ENCODE measurements at places on chromosomes 6 and 20.

DNA sequence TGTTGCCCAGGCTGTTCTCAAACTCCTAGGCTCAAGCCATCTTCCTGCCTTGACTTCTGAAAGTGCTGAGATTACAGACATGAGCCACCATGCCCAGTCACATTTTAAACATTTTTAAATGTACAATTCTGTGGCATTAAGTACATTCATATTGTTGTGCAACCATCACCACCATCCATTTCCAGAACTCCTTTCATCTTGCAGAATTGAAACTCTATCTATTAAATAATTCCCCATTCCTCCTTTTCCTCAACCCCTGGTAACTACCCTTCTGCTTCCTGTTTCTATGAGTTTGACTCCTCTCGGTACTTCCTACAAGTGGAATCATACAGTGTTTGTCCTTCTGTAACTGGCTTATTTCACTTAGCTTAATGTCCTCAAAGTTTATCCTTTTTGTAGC lies 103.8 kb upstream of the NAA20 start:
- no peak for DNase-seq

DNA sequence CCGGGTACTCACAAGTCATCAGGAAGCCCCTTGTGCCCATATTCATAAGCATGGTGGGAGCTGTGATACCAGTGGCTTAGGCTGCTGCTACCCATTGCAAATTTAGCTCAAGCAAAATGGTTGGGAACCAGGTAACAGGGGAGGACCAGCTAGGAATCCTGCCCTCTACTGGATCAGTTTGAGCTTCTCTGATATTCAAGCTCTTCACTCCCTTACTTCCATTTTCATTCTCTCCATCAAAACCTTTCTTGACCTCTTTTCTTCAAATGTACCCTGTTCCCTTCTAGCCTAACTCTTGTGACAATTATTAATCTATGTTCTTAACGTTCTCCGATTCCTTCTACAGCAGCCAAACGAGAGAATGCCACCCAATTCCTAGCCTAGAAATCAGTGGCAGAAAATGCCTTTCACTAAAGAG lies 9.7 kb downstream of the NOL7 start:
- no peak for DNase-seq

- no peak for DNase-seq
Measured at GRCh38 chr6:125082908-125083683, 70.5 kb upstream of the TPD52L1 start.

GRCh38 chr6:1587977-1588376 lies 21.7 kb upstream of the FOXC1 start:
- DNase-seq: no peak

- DNase-seq: no peak
Measured at GRCh38 chr6:133251688-133252087, 10.5 kb downstream of the EYA4 start.

- peak; percentile 61 for DNase-seq
Measured at GRCh38 chr20:57573242-57573641, 12.3 kb downstream of the PCK1 start.

- DNase-seq: no peak
Measured at GRCh38 chr6:170192905-170193304, 98.0 kb downstream of the DLL1 start.

GRCh38 chr20:44810391-44811149 lies at the start of gene RIMS4:
Gene RIMS4 (minus strand): TSS chr20:44810546. CDS start chr20:44810271, 275 bp downstream.
- no peak for DNase-seq

GRCh38 chr20:5829241-5829809 lies 79.1 kb downstream of the SHLD1 start:
- no peak for DNase-seq

DNA sequence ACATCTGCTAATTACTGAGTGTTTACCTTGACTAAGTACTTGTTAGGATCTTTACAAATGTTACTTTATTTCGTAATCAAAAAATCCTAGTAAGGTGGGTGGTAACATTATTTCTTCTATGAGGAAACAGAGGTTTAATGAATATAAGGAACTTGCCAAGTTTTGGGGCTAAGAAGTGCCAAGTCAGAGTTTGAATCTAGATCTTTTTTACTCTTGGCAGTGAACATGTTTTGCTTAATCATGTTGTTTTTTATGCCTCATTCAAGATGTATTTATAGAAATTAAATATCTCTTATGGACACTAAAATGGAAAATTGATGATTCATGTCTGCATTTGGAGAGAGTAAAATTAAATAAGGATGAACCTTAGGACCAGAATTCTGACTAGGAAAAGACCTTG lies 393.7 kb downstream of the UTRN start:
- no peak for DNase-seq

GRCh38 chr20:41373931-41374920 lies 7.6 kb upstream of the EMILIN3 start:
- DNase-seq: no peak

DNA sequence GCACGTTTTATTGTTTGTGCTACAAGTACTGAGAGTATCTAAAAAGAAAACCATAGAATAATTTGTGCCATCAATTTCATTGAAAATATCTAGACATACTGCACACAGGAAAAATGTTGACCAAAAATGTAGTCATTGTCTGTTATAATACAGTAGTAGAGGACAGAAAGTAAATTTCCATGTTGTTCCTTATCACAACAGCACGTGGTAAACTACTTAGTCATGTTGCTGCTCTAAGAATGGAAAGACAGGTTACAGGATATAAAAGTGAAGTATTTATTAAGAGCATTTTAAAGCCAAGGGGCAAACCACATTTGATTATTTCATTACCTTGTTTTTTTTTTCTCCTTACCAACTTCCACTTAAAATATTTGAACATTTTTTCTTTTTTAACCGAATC lies 89.0 kb upstream of the CEP85L start:
- DNase-seq: no peak

- DNase-seq: no peak
Measured at GRCh38 chr6:161618831-161619454, 345.1 kb upstream of the AGPAT4 start.

DNA sequence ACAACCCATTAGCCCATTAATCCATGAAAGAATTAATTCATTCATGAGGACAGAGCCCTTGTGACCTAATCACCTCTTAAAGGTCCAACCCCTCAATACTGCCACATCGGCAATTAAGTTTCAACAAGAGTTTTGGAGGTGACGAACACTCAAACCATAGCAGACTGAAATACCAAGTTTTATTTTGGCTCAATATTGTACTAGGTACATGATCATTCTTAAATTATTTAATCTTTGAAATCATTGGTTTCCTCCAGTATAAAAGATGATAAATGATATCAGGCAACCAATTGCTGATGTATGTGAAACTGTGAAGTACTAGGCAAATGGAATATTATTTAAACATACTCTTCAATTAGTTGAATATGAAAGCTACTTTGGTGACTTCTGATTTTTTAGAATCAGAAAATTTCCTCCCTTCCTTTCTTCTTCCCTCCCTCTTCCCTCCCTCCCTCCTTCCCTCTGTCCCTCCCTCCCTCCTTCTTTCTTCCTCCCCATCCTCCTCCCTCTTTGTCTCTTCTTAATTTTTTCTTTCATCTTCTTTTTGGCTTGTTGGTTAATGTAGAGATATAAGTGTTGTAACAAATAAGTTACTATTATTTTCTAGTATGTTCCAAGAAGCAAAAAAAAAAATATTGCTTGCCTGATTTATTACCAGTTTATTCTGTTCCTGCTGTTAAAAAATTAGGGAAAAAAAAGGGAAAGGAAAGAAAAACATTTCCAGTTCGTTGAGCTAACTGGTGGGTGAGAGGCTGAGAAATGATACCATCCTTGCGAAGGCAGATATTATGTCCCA lies 233.9 kb upstream of the ZNF217 start:
- no peak for DNase-seq

- DNase-seq: no peak
Measured at GRCh38 chr6:26202811-26203583, 115.8 kb downstream of the HFE start.

- DNase-seq: peak; percentile 94
Measured at GRCh38 chr6:1604158-1605003, 5.3 kb upstream of the FOXC1 start.

DNA sequence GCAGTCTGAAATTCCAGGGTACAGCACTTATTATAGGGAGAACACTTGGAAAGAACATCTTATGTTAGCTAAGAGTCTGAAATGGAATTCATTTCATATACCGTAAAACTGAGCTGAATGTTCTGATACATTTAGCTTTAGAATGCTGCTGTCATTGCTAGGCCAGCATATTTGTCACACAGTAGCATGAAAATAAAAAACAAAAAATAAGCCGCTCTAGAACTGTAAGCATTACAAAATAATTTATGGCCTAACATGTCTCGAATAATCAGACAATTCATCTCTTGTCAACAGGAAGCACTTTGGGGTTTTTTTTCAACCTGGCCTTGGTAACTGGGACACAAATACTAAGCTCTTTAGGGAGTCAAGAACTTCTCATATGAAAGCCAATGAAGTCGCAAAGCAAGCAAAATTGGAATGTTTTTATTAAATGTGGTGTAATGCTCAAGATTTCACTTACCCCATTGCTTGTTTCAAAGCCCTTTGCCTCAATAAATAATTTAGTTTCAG lies 115.7 kb downstream of the PHACTR1 start:
- DNase-seq: no peak

DNA sequence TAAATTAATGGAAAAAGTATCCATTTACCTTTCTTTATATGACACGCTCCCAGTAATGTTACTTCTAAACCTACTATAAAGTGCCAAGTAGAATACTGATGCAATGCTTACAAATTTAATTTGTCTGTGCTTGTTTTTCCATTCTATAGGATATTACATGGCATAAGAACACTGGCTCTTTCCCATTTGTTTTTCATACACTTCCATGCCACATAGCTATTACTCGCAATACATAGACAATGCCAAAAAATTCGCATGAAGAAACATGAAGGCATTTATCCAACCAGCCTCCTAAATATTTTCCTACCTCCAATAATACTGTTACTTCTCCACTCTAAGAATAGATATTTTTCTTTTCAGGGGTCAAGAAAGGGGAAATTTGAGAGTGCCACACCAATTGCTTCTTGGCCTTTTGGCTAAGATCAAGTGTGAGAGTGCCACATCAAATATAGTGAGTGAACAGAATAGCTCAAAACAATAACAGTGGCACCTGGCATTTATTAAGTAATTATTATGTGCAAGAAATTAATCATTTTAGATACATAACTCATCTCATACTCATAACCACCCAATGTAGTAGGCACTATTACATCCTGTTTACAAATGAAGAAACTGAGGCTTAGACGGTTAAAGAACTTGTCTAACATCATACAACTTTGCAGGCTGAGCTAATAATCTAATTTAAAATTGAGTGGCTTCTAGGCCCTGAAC lies 845 bp upstream of the DST start:
- no peak for DNase-seq

GRCh38 chr6:2103765-2104523 lies 141.5 kb downstream of the GMDS start:
- DNase-seq: no peak

DNA sequence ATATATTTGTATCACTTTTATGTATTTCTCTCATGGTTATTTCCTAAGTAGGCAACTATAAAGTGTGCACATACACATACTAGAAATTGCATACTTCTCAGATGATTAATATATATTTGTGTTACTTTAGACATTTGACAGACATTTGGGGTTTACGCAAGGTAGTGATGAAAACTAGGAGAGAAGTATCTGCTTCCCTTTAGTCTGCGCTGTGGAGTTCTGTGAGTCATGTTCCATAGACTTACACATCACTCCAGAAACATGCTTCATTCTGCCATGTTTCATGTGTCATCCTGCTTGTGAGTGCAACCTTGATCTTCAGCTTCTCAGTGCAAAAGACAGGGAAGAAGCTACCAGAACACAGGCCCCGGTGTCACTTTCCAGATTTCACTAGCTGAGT lies 200.7 kb upstream of the BMP2 start:
- no peak for DNase-seq

DNA sequence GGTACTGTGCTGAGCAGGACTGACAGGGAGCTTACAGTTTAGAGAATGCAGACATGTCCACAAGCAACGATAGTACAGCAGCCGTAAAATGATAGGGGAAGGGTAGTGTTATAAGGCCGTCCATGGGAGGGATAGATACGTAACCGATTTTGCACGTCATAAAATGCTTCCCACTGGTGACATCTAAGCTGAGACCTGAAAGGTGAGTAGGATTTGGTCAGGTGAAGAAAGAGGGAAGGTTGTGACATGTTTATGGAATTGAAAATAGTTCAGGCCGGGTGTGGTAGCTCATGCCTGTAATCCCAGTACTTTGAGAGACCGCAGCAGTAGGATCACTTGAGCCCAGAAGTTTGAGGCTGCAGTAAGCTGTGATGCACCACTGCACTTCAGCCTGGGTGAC lies 25.6 kb downstream of the SNX9 start:
- DNase-seq: no peak

- no peak for DNase-seq
Measured at GRCh38 chr6:78598966-78599365, 268.4 kb upstream of the IRAK1BP1 start.

DNA sequence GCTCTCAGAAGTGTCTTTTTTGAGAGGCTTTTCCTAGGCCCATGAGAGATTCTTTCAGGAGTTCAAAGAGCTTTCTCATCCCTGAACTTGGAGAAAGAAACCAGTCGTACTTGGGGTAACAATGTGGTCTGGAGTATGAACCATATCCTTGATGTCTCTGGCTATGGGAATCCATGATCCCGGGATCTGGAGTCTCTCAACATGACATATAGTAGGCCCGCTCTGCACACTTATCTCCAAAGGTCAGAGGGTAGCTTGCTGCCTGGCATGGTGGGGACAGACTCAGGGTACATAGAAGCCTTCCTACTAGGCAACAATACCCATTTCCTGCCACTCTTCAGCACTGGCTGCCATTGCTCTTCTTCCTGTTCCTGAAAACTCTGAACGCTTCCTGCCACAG lies 42.2 kb upstream of the NFATC2 start:
- no peak for DNase-seq

DNA sequence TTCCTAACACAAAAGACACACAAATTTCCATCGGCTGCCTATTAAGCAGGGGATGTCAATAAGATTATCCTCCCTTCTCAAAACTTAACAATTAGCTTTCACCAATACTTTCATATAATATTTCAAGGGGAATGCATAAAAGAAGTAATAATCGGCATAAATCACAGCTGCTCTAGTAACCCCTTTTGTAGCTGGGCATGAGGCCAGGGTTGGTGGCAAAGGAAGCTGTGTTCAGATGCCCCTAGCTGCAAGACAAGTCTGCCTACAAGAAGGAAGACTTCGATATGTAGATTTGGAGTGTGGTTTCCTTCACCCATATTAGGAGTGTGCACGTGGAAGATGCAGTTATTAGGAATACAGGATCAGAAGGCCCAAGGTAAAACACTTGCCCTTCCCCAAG lies 156.9 kb upstream of the SSTR4 start:
- no peak for DNase-seq

DNA sequence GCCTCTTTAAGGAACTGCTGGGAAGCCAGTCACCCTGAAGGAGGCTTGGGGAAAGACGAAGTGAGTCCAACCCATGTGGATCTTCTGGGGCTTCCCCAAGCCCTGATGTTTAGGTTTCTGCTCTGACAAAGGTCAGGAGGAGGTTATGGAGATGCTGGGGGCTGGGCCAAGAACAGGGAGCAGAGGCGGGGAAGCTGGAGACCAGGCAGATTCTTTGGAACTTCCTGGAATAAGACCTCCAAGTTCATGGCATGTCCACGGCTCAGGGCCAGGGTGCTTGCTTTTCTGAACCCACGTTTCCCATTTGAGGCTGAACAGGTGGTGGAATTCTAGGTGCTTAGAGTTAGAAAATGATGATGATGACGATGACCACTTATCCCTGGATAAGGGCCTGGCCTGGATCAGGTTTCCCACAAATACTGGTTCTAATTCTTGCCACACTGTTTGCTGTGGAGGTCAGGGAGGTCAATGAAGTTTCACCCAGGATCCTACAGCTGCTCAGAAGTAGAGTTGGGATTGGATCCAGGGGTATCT lies 30.0 kb upstream of the TGM2 start:
- no peak for DNase-seq

- DNase-seq: no peak
Measured at GRCh38 chr20:7015257-7015656, 247.8 kb downstream of the BMP2 start.

Data from spleen (tissue), 13 donors.